ENCODE measurements at places on chromosomes 16 and 17. TPM values are rescaled to one million over a fixed set of nuclear protein-coding genes. Genes with fewer than 3 reads are reported as not detected.

- DNase-seq: no peak
These were observed 9.9 kb upstream of the TEX2 start for GRCh38 chr17:64273006-64273405.

MT1E gene
- total RNA-seq: 123 TPM

DNA sequence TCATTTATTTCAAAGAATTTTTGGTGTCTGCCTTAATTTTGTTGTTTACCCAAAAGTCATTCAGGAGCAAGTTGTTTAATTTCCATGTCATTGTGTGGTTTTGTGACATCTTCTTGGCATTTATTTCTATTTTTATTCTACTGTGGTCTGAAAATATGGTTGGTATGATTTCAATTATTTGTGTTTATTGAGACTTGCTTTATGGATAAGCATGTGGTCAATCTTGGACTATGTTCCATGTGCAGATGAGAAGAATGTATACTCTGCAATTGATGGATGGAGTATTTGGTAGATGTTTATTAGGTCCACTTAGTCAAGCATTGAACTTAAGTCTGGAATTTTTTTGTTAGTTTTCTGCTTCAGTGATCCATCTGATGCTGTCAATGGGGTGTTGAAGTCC, 383.0 kb downstream of the PMP22 start:
- DNase-seq: no peak

DNA sequence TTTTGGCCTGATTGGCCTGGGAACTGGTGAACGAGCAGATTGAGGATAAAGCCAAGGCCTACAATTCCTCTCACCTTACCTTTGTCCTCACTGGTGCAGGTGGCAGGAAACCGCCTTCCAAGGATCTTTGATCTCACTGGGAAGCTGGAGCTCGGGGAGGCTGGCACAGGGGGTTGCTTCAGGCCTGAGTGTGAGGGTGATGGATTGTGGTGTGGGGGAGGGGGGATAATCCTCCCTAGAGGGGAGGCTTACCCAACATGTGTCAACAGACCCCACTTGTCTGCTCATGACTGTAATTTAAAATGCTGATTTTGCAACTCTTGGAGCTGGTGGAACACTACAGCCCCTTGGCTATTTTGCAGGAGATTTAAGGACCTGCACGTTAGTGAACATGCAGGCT, 4.5 kb upstream of the RMI2 start:
- DNase-seq: no peak

DNA sequence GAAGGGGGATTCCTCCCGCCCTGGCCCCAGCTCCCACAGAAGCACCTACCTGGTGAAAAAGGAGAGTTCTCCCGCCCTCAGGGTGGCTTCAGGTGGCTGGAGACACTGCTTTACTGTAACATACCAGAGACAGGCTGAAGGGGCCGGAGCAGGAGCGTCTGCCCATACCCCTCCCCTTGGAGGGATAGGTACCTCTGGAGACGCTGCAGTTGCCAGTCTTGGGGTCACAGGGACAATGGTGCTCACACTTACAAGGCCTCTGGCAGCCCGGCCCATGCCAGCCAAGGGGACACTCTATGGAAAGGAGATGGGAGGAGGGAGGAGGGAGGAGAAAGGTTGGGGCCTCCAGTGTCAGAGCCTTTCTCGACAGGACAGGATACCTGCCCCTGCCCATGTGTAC, 6.6 kb downstream of the NAGPA start:
- DNase-seq: no peak

GRCh38 chr16:1169285-1170075, 16.6 kb downstream of the CACNA1H start:
- peak; percentile 47 for DNase-seq

GRCh38 chr16:56999409-57000270, 10.3 kb downstream of the NLRC5 start:
- no peak for DNase-seq

GRCh38 chr16:81204798-81205680, 33.5 kb upstream of the BCO1 start:
- no peak for DNase-seq

- DNase-seq: no peak
These were observed 48.2 kb upstream of the MEIOC start for GRCh38 chr17:44607836-44608690.

GRCh38 chr17:19017804-19018599, 13.4 kb upstream of the FAM83G start:
- DNase-seq: peak; percentile 13

DNA sequence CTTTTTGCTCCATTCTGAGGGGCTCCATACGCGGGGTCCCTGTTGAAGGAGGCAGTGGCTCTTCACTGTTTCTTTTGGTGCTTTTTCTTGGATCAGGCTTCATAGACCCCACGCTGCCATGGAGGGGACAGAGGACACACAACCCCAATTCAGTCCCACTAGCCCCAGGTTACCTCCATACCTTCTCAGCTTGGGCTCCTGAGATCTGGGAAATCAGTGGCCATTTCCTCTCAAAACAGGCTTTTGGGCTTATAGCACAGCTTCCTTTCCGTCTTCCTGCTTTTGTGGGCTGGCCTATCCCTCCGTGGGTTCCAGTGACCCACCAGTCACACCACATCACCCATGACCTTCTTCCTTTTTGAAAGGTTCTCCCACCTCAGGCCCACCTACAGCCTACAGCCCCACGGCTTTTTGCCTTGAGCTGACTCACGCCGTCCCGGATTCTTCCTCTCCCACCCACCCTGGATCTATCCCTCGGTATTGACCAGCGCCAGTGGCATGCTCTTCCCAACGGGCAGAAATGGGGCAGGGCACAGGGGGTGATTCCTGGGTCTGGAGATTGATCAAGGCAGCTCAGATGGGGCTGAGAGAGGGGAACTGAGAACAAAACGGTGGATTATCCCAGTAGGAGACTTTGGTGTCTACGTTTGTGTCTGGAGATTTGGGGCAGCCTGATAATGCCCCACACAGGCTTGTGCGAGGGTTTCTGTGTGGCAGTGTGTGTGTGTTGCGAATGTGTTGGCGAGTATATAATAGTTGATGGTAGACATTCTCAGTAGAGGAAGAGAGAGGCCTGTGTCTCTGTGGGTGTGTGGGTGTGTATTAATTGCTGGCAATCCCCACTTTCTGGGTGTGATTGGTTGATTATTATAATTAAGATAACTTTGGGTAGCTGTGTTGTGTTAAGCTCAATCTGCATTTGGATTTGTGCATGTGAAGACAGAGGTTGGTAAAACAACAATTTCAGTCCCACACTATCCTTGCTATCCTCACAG, 3.8 kb downstream of the TBX21 start:
- DNase-seq: no peak

DNA sequence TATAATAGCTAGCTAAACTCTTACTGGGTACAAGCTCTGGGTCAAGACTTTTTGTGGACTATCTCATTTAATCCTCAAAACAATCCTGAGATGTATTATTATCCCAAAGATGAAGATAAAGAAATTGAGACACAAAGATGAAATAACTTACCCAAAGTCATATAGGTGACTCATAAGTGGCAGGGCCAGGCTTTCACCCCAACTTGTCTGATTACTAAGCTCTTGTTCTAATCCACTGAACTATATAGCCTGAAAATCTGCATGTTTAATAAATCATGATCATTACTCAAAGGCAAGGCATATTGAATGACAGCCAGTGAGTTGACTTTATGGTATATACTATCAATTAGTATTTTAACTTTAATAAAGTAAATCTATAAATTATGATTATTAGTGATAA, 77.4 kb downstream of the SKAP1 start:
- no peak for DNase-seq

TP53TG3 gene
- total RNA-seq: 0.77 TPM

CAMKK1 gene
- 3.4 TPM for total RNA-seq

- DNase-seq: peak; percentile 54
These were observed 516 bp downstream of the SLC16A6 start for GRCh38 chr17:68290268-68290954.

GRCh38 chr17:57485916-57486881, 229.9 kb downstream of the MSI2 start:
- DNase-seq: no peak

TMEM235 gene
- total RNA-seq: not detected

ANKRD40CL gene
- not detected for total RNA-seq

DNA sequence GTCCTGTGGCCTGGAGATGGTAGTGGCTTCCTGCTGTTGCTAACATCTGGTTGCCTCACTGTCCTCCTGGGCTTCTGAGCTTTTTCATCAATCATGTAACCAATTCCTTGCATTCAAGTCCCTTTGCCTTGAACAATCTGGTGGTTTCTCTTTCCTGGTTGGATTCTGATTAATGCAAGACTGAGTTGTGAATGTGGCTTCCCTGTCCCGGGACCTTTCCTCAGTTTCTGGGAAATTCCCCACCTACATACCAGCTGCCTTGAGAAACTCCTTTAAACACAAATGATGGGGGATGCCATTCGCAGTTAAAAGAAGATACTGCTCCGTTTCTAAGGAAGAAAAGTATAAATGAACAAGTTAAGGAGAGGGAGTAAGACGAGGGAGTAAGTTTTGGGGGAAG, 39.9 kb upstream of the NLRP1 start:
- DNase-seq: no peak

GRCh38 chr17:65785109-65785508, 223.7 kb upstream of the AXIN2 start:
- no peak for DNase-seq

KRTAP9-8 gene
- not detected for total RNA-seq

PSMD12 gene
- total RNA-seq: 47.0 TPM

DNA sequence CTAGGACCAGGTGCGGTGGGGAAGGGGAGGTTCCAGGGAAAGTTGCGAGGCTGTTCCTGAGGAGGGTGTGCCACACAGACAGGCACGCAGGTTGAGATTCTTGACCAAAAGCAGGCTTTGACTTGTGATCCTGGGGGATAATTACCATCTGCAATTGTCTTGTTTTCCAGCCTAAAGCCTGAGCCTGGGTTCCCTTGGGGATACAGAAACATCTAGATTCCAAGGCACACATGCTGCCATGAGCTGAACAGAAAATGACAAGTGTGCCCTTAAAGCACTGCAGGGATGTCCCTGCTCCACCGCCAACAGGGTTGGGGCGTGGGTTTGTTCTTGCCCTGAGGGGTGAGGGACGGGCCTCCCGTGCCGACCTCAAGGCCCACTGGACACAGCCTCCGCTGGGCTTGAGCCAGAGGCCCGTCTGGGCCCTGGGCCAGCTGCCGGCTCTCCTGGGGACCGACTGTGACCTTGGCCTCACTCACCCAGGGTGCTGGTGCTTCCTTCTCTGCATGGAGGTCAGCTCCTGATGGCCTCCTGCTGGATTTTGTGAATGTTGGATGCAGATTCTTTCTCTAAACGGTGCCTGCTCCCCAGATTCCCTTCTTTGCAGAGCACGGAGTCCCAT, 14.0 kb downstream of the CA5A start:
- peak; percentile 74 for DNase-seq

GRCh38 chr17:83012868-83013778, 66.3 kb upstream of the METRNL start:
- no peak for DNase-seq

All from left ventricle myocardium superior (tissue), 1 donor.